ENCODE measurements at places on chromosomes 4 and X.

GRCh38 chr4:76607266-76607799 lies 172.3 kb downstream of the SHROOM3 start:
- DNase-seq: no peak

GRCh38 chr4:67549123-67549522 lies 3.8 kb upstream of the CENPC start:
- no peak for DNase-seq

GRCh38 chr4:113979905-113980615 lies 613 bp upstream of the ARSJ start:
- DNase-seq: no peak

GRCh38 chr4:77921701-77922100 lies 59.1 kb downstream of the MRPL1 start:
- DNase-seq: no peak

- DNase-seq: no peak
Measured at GRCh38 chr4:150855981-150856510, 159.0 kb downstream of the LRBA start.

GRCh38 chrX:3119376-3119775 lies 78.1 kb downstream of the ARSF start:
- DNase-seq: no peak

- no peak for DNase-seq
Measured at GRCh38 chrX:16946971-16947562, 609 bp downstream of the REPS2 start.

DNA sequence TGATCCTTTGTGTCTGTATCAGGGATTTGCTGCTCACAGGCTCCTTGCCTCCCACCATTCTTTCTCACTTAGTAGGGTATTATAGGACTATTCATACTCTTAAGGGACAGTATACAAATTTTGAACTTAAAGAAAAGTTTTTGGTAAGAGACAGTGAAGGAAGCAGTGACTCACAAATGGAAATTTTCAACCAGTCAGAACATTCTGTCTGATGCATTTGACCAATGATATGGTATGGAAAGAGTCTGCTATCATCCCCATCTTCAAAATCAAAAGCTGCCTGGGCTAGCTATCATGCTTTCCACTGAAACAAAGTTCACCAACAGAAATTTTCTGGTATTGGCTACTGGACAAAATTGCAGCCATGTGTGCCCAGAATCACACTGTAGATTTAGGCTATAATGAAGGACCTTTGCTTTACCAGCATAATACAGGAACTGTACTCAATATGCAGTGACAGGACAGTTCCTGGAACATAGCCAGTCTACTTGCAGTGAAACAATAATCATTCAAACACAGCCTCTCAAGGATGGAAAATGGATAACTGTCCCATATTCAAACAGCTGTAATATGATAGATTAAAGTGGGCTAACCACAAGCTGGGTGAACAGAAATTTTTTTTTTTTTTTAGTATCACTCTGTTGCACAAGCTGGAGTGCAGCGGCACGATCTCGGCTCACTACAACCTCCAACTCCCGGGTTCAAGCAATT lies 109.0 kb upstream of the ACSL4 start:
- DNase-seq: no peak

DNA sequence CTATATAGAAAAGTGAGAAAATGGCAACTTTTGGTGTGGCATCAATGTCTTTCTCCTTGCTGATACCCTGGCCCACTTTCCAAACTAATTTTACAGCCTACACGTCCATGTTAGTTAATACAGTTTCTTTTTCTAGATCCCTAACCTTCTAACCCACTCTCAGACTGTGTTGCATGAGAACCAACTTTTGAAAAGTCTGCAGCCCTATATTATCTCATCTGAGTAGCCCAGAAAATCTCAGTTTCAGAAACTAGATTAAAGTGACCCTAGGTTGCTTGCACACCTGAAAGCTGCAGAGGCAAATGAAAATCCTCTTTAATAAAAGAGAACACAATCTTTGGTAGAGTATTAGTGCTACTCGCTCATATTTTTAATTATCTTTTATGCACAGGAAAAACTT lies 371.6 kb upstream of the EMCN start:
- DNase-seq: no peak

GRCh38 chr4:110898290-110898689 lies 275.4 kb upstream of the PITX2 start:
- no peak for DNase-seq

DNA sequence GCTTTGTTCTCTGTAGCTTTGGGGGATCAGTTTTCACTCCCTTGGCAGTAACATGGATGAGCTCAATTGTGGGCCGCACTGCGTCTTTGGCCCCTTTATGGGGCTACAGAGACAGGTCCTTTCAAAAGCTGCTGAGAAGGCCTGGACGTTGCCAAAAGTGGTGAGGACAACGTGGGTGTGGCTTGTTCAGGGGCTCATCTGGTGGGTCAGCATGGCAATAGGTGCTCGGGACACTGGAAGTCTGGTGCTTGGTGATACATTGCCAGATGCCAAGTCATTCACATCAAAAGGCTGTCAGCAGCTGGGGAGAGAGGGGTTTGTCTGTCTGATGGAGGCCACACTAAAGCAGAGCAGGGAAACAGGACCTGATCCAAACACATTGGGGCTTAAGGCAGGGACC lies 149.8 kb upstream of the EOLA2 start:
- no peak for DNase-seq

GRCh38 chr4:26462874-26463273 lies 27.4 kb downstream of the CCKAR start:
- DNase-seq: no peak

DNA sequence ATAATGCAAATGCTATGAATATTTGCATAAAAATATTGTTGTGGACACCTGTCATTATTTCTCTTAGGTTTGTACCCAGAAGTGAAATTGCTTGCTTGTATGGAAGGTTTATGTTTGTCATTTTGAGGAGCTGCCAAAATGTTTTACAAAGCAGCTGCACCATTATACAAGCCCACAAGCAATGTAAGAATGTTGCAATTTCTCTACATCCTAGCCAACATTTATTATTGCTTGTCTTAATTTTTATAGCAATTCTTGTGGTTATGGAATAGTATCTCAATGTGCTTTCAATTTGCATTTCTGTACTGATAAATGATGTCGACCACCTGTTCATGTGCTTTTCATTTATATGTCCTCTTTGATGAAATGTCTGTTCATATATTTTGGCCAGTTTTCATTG lies 18.7 kb upstream of the RBMX start:
- no peak for DNase-seq

DNA sequence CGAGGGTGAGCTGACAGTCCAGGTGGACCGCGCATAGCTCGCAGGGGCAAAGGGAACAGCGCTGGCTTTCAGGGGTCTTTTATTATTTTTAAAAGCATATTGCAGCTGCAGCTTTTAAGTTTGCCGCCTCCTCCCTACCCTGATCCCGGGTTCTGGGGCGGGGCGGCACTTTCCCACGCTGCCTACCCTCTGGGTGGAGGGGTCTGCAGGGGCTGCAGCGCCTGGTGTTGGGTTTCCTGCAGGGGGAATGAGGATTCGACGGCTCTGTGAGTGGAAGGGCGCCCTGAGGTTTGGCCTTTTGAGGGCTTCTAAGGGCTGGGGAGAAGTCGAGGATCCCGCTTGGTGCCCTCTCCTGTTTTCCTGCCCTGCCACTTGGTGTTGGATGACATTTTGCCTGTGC lies 80.7 kb upstream of the SCML1 start:
- DNase-seq: no peak

- no peak for DNase-seq
Measured at GRCh38 chr4:98573791-98574190, 84.6 kb downstream of the TSPAN5 start.

Data from frontal cortex (tissue), 4 donors.